Skeletal muscle cell (primary cell): ENCODE measurements at places on chromosomes 13 and 19.

DNA sequence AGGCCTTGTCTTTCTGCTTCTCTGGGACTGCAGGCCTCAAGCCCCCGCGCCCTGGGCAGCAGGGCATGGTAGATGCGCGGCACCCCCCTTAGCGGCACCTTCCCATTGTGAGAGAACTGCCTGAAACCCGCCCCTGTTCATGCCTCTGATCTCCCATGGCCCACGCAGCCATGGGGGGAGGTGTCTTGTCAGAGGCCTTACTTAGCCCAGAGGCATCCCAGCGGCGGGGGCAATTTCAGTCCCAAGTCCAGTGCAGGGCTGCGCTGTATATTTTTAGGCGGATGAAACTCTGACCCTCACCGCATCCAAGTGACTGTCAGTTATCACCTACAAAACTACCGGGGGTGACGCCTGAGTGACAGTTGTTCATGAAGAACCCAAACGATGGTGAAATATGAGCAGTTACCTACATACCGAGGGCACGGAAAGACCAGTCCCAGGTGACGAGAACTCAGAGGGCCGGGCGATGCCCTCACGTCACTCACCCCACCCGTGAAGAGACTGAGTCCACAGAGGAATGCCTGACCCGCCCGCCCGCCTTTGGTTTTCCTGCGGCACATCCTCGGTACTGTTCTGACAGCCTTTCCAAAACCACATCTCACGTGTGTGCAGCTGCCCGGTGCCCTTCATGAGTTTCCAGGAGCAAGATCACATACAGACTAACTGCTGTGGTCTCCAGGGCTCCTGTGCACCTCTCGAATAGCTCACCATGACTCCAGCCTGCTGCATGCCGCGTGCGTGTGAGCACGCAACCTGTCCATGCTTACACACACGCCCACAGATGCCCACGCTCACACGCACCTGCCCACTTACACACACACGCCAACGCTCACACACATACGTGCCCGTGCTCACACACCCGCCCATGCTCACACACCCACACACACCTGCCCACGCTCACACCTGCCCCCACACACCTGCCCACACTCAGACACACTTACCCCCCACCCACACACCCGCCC, 14.4 kb downstream of the IL17D start:
- no peak for DNase-seq

- no peak for DNase-seq
Observed at GRCh38 chr13:106858903-106859532, 291.1 kb upstream of the ARGLU1 start.

DNA sequence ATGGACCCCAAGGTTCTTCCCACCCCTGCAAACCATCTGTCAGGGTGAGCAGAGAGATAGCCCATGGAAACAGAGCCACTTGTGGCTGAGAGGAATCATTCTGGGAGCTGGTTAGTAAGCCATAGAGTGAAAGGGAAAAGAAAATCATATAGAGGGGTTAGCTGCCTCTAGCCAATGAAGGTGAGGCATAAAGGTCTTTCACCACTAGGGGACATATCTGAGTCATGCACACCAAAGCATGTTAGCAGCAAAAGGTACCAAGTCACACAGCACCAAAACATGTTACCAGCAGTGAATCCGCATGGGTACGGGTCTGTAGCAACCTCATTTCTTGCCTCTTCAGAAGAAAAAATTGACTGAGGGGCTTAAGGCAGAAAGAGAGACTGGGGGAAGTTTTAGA, 76.7 kb upstream of the ZNF43 start:
- no peak for DNase-seq

GRCh38 chr13:95707442-95708390, 30.8 kb downstream of the DNAJC3 start:
- no peak for DNase-seq

- DNase-seq, result no peak
Observed at GRCh38 chr13:48233889-48234488, 983 bp downstream of the ITM2B start.

DNA sequence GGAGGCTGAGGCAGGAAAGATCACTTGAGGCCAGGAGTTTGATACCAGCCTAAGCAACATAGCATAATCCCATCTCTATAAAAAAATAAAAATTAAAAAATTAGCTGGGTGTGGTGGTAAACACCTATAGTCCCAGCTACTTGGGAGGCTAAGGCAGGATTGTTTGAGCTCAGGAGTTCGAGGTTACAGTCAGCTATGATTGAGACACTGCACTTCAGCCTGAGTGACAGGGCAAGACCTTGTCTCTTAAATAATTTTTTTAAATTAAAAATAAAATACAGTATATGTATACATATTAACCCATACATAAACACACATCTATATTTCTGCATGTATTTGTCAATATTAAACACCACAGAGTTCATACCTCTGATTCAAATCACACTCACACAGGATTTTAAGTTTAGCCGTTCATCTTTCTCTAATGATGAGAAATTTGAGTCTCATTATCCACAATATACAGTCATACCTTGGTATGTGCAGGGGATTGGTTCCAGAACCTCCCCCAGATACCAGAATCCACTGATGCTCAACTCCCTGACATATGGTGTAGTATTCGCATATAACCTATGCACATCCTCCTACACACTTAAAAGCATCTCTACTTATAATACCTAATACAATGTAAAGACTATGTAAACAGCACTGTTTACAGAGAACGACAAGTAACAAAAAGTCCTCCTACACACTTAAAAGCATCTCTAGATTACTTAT, 44.7 kb downstream of the PSPC1 start:
- no peak for DNase-seq

DNA sequence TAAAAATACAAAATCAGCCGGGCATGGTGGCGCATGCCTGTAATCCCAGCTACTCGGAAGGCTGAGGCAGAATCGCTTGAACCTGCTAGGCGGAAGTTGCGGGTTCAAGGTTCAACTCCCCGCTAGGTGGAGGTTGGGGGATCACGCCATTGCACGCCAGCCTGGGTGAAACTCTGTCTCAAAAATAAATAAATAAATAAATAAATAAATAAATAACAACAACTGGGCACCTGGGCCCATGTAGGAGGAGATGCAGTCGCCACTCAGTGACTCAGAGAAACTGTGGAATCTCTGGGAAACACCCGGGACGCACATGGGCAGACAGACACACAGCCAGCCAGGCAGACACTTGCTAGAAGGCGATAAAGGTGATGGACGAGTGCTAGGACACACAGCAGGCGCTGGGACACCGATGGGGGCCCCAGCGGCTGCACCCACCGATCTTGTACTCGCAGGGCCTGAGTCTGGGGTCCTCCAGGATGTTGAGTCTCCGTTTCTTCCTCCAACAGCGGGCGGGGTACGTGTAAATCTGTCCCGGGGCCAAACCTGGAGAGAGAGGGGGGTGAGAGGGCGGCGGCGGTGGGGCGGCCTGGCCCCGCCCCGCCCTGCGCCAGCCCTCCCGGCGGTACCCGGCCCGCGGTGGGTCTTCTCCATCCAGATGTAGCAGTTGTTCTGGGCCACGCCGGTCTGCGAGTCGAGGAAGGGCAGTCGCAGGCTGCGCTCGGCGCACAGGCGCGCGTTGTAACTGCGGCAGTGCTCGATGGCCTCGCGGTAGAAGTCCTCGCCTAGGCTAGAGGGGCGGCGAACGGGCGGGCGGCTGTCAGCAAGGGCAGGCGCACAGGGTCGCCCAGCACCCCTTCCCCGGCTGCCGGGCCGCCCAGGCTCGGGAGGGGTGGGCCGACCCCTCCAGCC, 1.8 kb downstream of the DPF1 start:
- no peak for DNase-seq

DNA sequence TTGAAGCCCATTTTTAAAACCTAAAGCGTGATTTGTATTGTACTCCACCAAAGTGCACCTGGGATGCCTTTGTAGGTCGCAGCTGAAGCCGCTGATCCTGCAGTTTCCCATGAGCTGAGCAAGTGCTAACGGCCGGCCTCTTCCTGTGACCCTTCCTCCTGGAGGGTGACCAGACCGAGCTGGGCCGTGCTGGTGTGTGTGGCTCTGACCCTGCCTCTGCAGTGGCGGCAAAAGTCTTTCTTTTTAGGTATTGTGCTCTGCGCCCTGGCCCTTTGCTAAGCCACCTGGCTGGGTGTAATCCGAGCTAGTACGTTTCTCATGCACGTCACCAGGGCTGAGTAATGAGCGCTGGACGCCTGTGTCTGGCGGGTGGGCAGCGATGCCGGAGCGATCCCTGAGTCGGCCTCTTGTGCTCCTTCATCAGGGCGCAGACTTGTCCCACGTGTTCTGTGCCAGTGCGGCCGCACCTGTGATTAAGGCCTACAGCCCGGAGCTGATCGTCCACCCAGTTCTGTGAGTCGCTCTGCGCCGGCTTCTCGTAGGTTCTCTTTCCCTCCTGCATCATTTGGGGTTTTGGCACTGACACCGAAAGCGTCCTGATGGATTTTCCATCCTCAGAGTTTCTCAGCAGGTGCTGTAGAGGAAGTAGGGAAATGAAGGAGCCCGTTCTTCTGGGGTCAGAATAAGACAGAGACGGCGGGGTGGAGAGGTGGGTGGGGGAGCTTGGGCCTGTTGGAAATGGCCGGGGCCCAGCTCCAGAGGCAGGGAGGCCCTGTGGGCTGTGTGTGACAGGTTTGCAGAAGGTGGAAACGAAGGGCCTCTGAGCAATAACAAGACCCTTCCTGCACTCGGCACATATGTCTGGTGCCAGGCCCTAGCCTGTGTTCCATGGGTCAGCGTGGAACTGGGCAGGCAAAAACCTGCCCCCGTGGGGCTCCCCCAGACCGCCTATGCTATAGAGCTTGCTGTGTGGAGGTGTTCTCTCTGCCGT, 9.7 kb downstream of the NAXD start:
- no peak for DNase-seq

DNA sequence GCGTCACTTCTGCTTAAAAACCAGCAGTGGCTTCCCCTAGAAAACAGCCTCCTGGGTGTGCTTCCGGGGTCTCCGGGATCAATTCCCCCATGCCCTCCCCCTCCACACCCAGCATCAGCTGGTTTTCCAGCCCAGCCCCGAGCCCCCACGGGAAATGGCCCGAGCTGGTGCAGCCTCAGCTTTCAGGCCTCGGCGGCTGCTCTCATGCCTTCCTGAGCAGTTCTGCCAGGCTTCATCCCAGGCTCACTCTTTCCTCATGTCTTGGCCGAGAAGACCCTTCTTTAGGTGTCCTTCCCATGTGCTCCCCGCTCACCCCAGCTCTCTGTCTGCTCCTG, 103.1 kb upstream of the RNF113B start:
- no peak for DNase-seq

GRCh38 chr19:20912973-20913372, 10.1 kb upstream of the ZNF85 start:
- DNase-seq, result no peak

- DNase-seq, result no peak
Observed at GRCh38 chr13:60733933-60734332, 336.9 kb downstream of the TDRD3 start.

DNA sequence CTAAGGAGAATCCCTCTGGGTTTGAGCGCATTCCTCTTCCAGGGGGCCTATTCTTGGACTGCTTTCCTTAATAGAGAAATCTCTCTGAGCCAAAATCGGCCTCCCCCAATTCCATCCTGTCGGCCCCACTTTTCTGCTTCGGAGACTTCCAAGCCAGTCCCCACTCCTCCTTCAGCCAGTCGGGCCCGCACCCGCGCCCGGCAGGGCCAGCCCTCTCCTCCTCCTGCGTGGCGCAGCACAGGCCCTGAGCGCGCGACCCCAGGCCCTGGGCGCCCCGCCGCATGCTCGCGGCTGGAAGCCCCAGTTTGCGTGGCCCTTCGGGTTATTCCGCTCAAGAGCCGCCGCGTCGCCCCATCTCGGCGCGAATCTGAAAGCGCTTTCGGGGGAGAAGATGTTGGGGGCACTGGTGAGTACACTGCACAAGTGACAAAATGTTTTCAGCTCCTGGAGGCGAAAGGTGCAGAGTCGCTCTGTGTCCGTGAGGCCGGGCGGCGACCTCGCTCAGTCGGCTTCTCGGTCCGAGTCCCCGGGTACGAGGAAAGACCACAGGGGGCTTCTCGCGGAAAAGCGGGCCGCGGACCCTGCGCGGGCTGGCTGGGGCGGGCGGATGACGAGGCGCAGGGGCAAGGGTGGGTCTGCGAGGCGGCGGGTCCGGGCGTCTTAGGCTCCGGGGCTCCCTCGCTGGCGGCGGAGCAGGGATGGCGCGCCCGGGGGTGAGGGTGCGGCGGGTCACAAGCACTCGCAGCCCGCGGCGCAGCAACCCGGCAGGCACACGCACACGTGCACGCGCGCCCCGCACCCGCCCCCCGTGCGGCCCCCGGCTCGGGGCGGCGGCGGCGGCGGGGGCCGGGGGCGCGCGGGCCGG, at the start of gene IL17D:
Gene IL17D, plus strand, starts transcription at position 785 of the 865 bp plus-strand sequence. CDS start 303 bp downstream, outside the sequence.
- no peak for DNase-seq

DNA sequence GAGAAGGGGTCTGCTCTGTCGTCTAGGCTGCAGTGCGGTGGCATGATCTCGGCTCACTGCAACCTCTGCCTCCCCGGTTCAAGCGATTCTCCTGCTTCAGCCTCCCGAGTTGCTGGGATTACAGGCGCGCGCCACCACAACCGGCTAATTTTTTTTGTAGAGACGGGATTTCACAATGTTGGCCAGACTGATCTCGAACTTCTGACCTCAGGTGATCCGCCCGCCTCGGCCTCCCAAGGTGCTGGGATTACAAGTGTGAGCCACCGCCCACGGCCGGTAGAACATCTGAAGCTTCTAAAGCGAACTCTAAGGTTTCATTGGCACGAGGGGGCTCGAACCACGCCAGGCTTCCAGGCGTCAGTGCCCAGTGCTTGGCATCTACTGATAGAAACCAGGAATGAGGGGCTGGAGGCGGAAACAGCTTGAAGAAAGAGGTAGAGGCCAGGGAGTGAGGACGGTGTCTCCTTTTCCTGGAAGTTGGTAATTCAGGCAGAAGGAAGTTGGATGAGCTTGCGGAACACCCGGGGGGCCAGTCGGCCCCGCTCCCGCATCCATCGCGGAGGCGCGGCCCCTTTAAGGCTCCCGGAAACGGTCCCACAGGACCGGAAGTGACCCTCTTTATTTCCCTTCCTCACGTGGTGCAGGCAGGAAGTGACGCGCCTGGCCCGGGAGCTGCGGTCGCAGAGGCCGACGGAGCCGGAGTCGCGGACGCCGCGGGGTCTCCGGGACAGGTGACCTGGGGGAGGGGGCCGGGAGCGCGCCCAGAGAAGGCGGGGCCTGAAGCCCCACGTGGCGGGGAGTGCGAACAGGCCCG, at the start of gene CCDC9:
Gene CCDC9, plus strand, starts transcription at position 647 of the 814 bp plus-strand sequence. CDS start 1,876 bp downstream, outside the sequence.
- DNase-seq, result peak; percentile 88

GRCh38 chr19:18663940-18664530, 19.4 kb upstream of the CRTC1 start:
- no peak for DNase-seq

DNA sequence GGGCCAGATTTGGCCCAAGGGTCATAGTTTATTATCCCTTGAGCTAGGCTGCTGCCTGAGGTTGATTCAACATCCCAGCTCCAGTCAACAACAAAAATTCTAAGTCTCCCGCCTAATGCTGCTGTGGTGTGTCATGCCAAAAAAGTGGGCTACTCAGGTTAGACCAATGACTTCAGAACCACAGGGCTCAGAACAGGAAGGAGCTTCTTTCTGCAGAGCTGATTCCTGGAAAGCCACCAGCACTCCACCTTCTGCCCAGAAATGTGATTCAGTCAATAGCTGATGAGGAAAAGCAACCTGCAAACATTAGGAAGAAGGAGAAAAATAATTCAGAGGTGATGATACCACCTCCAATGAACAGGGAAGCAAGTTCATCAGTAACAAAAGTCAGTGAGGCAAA, 56.1 kb upstream of the SERPINE3 start:
- DNase-seq, result no peak

GRCh38 chr19:18379803-18380747, 5.9 kb upstream of the GDF15 start:
- peak; percentile 71 for DNase-seq
